Stimulated activated CD4-positive, alpha-beta T cell treated with anti-CD3 and anti-CD28 coated beads, Interleukin-15, amount 100 ng/mL, for 24 hours (primary cell): ENCODE measurements at places on chromosomes 3 and 15.

GRCh38 chr3:66138336-66139313 lies 82.2 kb upstream of the SLC25A26 start:
- DNase-seq, result peak; percentile 24

- no peak for DNase-seq
Measured at GRCh38 chr15:41151451-41152005, 35.4 kb upstream of the INO80 start.

DNA sequence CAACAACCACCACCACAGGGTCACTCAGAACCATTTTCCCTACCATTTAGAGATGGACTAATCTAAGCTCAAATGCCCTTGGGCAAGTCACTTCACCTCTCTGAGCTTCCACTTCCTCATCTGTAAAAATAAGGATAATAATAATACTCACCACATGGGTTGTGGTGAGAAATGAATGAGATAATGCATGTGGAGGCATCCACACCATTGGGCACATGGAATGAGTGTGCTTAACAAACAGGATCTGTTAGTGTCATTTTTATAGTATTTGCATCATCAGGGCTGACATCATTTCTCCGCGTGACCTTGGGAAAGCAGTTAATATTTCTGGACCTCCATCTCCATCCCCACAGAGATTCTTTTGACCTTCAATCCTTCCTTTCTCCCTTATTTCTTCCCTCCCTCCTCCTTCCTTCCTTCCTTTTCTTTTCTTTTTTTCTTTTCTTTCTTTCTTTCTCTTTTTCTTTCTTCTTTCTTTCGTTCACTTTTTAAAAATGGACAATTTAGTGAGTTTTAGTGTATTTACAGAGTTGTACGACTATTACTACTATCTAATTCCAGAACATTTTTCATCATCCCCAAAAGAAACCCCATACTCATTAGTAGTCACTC lies 7.7 kb upstream of the RFT1 start:
- DNase-seq, result no peak

DNA sequence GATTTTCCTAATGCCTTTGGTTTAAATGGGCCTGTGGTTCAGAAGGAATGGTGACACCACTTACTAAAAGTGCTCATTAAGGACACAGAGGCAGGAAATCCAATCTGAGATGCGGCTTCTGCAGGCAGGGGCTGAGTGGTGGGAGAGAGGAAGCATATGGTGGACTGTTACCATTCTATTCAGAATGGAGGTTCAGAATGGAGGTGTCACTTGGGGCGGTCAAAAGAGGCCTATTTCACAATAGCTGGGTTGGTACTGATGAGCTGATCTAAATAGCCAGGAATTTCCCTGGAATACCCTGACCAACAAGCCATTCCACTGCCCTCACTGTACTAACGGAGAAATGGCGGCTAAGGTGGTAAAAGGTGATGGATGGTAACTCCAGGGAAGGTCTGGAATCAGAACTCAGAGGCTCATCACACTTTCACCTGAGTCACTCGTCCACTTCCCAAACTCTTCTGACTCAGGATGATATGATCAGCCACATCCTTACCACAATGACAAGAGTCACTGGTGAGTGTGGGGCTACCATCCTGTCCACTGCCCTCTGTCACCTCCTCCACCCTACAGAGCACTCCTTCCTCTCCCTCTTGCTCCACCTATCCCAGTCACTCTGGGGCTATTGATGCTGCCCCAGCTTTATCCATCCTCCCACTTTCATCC lies 15.7 kb downstream of the RFT1 start:
- DNase-seq, result peak; percentile 32

DNA sequence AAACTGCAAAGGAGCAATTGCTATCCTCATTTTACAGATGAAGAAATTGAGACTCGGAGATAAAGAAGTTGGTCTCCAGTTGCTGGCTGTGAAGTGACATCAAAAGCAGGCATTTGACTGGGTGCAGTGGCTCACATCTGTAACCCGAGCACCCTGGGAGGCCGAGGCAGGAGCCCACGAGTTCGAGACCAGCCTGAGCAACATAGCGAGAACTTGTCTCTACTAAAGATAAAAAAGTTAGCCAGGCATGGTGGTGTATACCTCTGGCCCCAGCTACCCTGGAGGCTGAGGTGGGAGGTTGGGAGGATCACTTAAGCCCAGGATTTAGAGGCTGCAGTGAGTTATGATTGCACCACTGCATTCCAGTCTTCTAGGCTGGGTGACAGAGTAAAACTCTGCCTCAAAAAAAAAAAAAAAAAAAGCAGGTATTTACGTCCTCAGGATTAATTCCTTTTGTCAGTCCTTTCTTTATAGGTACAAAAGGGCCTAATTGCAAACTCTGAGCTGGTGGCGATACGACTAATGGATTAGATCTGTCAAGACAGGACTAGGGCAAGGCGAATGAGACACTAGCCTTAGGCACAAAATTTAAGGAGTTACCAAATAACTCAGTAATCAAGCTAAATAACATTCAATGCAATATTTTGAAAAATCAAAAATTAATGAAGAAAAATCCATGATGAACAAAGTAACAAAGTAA lies 5.9 kb upstream of the DNASE1L3 start:
- DNase-seq, result no peak

DNA sequence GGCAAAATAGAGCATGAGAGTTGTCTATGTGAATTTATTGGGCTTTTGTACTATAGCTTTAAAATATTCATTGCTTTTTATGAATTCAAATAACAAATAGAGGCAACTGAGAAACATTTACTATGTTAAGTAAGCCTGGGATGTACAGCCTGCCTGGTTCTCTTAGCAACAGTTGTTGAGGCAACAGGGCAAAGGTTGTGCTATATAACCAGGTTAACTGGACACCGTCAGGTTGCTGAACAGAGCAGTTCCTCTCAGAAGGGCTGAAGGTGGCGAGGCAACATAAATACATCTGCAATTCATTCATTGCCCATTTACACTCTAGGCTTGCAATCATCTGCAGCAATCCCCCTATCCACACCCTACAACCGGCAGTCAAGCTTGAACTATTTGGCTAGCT lies 78.2 kb downstream of the GTF2E1 start:
- no peak for DNase-seq

DNA sequence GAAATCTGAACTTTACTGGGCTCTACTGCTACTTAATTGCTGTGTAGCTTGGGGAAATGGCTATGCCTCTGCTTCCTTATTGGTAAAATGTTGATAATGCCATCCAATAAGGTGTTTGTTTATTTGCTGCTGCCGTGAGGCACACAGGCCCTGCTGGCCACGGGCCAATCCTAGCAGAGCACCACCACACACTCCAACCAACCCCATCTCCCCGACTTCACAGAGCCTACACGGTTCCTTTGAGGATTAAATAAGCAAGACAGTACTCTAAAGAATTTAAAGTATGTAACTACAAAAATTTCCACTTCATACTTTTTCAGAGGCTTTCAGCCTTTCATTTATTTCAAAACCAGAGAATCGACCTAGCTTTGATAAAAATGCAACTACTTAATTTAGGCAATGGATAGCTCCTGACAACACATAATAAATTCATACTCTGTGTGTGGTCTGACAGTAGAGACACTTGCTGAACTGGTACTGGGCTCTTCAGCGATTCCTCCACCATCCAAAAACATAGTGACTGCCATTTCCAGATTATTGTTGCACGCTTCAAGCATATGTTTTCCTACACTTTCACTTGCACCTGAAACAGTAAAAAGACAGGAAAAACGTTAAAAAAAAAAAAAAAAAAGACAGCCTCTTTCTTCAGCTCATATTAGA lies 25.3 kb downstream of the UBXN7 start:
- no peak for DNase-seq

DNA sequence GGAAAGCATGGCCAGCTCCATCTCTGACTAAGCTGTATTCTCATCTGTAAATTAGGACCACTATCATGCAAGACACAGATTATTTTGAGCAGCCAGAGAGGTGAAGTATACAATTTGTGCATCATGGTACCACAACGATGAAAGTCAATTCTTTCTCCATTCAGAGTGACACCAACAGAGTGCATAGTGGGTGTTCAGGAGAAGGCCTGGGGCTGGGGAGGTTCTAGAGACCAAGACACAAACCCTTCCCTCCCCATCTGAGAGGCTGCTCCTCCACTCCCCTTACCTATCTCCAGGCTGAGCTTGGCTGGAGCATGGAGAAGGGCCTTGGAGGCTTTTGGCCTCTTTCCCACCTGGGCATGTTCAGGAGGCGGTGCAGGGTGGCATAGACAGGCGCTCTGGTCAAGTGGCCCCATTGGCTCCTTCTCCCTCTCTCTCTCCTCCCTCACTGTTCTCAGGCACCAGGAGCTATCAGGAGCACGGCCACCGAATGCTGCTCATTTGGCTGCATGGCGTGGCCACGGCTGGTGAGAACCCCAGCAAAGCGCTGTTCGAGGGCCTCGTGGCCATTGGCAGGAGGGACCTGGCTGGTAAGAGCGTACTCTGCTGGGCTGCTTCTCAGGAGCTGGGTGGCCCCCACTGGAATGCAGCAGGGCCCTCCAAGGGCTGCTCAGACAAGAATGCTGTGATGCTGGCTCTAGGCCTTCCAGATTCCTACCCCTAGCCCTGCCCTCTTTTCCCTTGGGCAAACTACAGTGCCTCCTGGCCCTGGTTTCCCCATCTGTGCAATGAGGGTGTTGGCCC lies 37.9 kb downstream of the ANKDD1A start:
- no peak for DNase-seq

DNA sequence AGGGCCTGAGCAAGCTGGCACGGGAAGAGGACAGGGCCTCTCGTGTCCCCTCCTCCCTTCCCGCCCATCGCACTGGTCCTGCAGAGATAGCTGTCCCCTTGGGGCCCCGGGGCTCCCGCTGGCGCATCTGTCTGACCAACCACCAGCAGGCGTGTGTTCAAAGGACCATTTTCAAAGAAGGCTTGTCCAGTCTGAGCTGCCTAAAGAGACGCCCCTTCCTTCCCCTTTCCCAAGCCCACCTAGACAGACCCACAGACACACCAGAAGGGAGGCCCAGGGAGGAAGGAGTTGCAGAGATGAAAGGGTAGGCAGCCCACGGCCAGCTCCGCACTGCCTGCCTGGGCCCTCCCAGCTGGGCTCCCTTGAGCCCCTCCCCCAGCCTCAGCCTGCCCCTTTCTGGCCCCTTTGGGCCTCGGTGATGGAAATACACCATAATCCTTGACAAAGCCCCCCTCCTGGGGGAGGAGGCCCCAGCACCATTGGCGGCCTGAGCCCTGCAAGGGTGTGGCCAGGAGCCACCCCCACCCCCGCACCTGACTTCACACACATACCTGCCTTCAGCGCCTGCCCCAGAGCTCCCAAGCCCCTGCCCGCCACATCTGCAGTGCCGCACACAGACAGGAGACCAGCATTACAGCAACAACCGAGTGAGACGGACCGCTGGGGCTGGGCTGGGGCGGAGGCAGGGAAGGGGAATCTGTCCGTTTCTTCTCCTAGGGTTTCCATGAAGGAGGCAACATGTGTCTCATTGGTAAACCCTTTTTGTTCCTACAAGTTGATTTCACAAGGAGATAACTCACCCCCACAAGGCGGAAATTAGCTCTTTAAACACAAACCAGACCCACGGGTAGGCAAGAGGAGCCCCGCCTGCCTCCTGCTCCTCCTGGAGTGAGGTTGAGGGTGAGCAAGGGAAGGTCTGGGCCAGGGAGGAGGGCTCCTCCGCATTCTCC lies at the start of gene STRA6:
Gene STRA6 (minus strand): TSS at position 336 of the 950 bp plus-strand sequence. CDS start 520 bp downstream, outside the sequence.
- peak; percentile 14 for DNase-seq

- DNase-seq, result no peak
Measured at GRCh38 chr15:93452537-93453211, 363.7 kb upstream of the RGMA start.

DNA sequence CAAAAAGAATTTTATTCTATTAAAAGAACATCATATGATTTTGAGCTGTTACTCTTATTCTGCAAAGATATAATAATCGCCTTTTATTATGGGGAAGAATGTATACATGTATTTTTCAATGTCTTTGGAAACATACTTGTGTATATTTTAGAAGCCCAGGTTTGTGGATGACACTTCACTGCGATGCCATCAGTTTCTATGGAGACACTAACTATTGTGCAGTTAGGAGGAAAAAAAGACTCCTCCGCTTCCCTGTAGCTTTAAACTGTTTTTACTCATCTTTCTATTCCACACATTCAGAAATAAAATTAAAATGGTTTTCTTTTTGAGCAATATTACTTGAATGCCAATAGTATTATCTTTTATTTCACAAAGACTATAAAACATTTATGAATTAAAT lies 305.0 kb downstream of the NLGN1 start:
- DNase-seq, result no peak

DNA sequence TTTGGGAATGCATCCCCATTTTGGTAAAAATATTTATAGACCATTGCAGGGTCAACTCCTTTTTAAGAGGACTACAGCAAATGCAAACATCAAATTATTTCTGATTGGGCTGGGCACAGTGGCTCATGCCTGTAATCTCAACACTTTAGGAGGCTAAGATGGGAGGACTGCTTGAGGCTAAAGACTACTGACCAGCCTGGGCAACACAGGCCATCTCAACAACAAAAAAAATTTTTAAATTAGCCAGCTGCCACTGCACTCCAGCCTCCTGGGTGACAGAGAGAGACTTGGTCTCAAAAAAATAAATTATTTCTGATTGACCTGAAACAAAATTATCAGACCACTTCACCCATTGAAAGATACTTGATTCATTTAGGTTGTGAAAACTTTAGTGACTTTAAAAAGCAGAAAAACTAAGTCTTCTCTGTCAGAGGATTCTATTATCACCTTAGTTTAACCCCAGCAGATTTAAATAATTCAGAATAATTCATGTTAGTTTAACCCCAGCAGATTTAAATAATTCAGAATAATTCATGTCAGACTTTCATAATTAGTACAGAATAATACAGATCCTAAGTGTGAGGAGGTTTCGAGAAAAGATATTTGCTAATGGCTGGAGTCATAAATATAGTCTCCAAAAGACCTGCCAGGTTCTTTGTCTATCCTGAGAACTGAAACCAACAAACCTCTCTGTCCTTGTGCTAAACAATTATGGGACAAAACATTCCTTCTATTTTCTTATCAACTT lies 183.6 kb upstream of the STT3B start:
- DNase-seq, result no peak

DNA sequence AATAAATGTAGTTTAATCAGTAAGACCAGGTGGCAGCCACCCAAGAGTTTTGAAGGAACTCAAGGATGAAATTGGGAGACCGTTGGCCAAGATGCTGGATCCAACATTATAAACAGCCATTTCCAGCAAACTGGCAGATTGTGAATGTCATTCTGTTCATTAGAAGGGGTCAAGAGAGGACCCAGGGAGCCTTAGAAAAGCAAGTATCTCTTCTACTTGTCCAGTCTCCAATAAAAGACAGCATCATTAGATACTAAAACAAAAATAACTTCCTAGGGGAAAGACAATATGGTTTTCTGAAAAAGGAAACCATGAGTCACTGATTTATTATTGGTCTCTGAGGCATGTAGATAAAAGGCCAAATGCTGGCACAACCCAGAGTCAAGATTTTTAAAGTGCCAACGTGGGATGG lies 67.9 kb downstream of the GADL1 start:
- no peak for DNase-seq

DNA sequence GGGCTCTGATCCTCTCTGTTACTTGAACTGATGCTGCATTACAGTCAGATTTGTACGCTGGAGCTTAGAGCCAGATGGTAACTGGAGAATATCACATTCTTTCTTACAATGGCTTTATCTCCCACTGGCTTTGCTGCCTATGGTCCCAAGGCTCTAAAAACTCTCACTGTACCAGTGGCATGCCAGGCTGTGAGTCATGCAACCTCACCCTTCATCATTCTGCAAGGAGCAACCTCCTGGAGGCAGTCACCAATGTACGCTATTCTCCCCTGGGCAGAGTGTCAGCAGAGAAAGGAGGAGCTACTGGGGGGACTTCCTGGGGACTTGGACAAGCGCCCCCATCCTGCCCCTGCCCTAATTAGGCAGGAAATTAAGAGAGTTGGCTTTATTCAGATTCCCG lies 97.9 kb upstream of the EIF1B start:
- DNase-seq, result no peak

GRCh38 chr3:36792342-36792741 lies 28.0 kb upstream of the DCLK3 start:
- DNase-seq, result peak; percentile 18
